AG08396 (cell line): ENCODE measurements at places on chromosomes 3 and 15.

DNA sequence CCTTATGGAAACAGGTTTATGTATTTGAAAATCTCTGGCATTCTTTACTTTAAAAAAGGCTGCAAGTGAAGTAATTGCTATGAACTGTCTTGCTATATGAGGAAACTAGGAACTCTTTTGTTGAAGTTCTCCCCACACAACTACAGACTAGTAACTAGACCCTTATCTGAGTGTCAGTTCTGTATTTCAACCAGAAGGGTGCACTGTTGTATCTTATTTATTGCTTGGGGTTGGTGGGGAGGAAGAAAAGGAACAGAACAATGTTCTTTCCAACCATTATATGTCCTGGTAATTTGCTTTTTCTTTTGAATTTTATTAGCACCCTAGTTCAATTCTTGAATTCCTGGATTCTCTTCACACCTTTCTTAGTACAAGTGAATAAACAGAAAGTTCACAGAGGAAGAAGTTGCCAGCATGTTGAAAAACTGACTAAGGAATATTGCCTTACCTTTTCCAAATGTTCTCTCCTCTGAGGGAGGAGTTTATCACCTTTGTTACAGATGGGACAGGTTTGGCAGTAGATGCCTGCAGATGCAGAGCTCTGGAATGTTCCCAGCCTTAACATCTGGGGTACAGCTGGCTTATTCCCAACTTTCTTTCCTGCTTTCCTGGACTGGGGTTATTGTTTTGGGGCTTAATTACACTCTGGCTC is 162.4 kb upstream of the CFAP20DC start:
- DNase-seq, result peak; percentile 57

GRCh38 chr3:46368569-46368968 is 2.2 kb upstream of the CCR5 start:
- no peak for DNase-seq

DNA sequence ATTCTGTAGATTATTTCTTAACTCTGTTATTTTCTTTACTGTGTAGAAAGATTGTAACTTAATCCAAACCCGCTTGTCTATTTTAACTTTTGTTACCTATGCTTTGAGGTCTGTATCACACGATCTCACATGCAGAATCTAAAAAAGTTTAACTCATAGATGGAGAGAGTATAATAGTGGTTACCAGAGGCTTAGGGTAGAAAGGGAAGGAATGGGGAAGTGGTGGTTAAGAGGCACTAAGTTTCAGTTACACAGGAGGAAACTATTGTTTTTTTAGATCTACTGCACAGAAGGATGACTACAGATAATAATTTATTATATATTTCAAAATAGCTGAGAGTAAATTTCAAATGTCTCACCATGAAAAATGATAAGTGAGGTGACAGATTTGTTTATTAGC is 515.2 kb downstream of the RSL24D1 start:
- no peak for DNase-seq

GRCh38 chr15:84603630-84604379 is 3.0 kb downstream of the ZSCAN2 start:
- DNase-seq, result no peak

DNA sequence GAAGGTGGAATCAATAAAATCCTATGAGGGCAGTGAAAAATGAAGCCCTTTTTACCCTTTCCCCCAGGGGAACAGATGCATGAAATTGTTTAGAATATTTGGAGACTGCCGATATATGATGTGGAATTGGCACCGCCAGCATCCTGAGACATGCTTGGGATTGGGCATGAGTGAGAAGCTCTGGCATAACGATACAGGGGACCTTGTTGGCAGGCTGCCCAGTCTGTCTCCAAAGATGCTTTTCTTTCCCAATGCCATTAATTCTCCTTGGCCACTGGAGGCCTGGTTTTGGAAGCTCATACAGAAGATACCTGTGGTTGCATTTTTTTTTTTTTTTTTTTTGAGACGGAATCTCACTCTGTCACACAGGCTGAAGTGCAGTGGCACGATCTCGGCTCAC is 800.6 kb upstream of the LMCD1 start:
- no peak for DNase-seq
